ENCODE measurements at places on chromosomes 3 and 15.

DNA sequence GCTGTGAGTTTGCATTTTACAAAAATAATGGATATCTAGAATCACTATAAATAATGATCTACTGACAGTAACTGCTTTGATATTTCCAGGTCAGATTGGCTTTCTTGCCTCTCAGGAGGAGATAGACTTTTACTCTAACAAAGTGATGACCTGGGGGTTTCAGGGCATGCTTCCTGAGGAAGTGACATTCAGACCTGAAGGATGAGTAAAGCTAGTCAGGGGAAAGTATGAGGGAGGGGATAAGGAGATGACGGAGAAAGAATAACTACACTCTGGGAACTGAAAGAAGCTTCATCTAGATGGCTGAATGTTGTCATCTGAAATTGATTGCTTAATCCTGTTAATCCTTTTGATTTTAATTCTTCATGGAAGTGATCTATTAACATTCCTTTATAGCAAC, 32.2 kb downstream of the ARMC8 start:
- DNase-seq = no peak

DNA sequence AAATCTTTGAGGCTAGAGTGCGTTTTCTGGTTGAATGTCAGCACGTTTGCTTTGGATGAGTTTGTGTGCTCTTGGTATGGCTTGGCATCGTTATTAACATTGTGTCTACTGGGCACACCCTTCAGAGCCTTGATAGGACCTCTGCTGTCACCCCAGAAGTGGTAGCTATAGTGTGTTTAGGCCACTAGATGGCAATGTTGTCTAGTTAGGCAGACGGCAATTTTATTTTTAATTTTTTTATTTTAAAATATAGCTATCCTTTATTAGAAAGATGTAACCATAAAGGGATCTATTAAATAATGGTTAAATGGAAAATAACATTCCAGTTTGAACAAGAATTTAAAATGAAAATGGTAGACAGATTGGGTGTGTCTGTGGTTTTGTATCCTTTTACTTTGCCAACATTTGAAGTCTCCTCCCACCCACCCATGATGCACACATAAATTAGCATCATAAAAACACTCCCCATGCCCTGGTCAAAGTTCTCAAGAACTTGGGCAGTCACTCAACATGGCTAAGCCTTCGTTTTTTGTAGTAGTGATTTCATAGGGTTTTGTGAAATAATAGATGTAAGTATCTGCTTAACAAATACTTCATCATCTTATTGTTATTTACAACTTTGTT, 200.7 kb downstream of the KCNH8 start:
- no peak for DNase-seq

GRCh38 chr3:189898559-189899153, 222.0 kb downstream of the P3H2 start:
- DNase-seq = no peak

DNA sequence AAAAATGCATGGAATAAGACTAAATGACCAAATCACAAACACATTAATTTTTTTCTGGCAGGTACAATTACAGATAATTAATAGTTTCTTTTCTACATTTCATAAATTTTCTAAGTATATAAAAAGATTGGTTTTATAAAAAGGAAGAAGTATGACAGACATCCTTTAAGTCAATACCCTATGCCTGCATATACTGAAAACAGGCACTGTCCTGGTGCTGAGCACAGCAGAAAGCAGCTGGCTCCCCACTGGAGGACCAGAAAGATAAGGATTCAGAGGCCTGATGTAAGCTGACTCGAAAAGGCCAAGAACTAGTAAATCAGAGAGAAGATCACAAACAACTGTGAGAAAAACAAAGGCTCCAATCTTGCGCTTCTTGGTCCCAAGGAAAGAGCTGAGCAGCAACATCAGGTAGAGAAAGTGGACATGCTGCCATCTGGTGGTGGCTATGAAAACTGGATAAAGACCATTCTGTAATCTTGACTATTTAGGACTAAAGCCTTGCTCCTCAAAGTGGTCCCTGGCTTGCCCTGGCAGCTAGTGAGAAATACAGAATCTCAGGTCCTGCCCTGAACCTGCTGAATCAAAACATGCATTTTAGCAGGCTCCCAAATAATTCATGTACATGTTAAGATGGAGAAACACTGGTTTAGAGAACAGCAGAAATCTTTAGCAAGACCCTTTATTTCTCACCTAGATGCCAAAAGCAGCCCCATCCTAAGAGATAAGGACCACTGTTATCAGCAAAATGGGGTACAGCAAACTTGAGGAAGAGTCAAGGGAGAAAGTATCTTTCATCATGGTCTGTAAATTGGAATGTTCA, 76.0 kb downstream of the TRANK1 start:
- DNase-seq = peak; percentile 53

DNA sequence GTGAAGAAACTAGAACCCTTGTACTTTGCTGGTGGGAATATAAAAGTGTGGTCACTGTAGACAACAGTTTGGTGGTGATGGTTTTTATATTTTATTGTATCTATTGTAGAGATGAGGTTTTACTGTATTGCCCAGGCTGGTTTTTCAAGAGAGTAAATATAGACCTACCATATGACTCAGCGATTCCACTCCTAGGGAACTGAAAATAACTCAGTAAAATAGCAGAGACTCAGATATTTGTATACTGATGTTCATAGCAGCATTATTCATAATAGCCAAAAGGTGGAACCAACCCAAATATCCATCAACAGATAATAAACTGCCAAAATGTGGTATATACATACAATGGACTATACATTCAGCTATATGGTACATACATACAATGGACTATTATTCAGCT, 68.8 kb upstream of the IL12A start:
- DNase-seq = no peak

Data from neural crest cell (in vitro differentiated cells).